ENCODE measurements at places on chromosomes 4 and X.

- DNase-seq, result peak; percentile 47
Observed at GRCh38 chr4:184825141-184825895, 450 bp downstream of the ACSL1 start.

DNA sequence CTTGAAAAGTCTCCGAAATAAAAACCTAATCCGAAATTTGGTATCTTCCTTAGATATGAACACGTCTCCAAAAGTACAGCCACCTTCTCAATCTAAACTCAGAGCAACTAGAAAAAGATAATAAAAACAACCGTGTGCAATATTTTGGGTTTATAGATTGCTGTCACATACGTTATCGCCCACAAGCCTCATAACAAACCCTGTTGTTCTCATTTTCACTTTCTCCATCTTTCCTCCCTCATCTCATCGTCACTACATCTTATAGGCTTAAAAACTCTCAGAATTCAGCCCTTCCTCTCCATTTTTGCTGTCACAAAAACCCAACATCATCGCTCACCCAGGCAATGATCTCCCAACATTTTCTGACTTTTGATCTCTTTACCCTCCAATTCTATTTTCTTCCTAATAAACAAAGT lies 448 bp upstream of the SCFD2 start:
- no peak for DNase-seq

DNA sequence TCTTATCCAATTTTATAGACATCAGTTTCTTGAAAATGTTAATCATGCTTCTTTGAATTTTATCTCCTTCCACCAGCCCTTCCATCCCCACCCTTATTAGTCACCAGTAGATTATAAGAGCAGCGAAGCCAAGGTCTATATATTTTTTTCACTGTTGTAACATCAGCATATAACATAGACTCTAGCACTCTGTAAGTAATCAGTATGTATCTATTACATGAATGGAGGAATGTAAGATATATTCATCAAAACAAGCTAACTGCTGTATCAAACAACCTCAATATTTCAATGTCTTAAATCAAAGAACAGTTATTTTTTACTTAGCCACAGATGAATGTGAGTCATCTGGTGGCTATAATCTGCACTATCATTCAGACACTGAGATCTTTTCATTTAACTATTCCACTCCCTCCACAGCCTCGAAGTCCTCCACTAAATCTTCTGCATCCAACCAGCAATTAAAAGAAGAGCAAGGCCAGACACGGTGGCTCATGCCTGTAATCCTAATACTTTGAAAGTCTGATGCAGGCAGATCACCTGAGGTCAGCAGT lies 178.9 kb downstream of the CENPC start:
- peak; percentile 8 for DNase-seq

DNA sequence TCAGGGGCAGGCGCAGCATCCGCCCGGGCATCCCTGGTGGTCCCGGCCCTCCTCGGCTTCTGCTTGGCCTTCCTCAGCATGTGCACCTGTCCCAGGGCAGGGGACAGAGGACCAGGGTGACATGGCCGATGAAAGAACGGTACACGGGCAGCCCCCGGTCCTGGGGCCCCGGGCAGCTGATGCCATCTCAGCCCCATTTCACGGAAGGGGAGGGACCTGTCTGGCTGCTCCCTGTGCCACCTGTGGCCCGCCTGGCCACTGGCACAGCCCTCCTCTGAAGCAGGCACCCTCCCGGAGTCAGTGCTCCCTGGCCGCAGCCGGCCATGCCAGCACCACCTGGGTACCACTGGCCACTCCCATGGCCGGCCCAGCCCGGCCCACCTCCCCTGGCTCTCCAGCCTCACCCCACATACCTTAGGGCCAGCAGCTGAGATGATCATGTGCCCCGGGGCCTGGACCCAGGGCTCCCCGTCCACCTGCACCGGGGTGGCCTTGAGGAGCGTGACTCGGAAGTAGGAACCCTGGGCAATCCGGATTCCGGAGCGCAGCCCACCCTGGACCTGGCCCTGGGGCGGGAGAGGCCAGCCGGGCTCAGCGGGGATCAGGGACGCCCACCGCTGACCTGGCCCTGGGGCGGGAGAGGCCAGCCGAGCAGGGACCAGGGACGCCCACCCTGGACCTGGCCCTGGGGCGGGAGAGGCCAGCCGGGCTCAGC lies 12.6 kb downstream of the DGKQ start:
- no peak for DNase-seq

DNA sequence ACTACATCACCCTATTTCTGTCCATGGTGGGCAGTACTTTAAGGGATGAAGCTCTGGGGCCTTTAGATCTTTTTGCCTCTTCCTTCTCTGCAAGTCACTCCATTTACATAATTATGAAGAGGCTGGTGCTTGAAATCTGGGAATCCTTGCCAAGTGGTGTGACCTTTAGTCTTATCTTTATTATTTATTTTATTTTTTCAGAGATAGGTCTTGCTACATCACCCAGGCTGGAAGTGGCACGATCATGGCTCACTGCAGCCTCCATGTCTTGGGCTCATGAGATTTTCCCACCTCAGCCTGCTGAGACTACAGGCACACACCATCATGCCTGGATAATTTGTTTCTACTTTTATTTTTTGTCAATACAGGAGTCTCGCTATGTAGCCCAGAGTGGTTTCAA lies 34.4 kb upstream of the HAND2 start:
- no peak for DNase-seq

- no peak for DNase-seq
Observed at GRCh38 chrX:55767100-55767499, 49.6 kb downstream of the RRAGB start.

DNA sequence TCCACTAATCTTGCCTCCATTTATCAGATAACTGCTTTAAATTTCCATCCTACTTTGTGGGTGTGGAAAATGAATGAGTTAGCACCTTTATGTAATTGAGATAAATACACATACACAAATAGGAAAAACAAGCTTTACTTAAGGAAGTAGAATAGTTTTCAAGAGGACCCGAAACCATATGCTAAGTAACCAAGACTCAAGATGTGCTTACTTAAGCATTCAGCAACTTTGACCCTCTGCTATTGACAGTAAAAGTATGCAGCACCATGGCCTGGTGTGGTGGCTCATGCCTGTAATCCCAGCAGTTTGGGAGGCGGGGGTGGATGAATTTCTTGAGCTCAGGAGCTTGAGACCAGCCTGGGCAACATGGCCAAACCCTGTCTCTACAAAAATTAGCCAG lies 29.9 kb downstream of the RNF175 start:
- DNase-seq, result no peak

GRCh38 chr4:143375326-143376073 lies 38.8 kb downstream of the GAB1 start:
- peak; percentile 84 for DNase-seq

DNA sequence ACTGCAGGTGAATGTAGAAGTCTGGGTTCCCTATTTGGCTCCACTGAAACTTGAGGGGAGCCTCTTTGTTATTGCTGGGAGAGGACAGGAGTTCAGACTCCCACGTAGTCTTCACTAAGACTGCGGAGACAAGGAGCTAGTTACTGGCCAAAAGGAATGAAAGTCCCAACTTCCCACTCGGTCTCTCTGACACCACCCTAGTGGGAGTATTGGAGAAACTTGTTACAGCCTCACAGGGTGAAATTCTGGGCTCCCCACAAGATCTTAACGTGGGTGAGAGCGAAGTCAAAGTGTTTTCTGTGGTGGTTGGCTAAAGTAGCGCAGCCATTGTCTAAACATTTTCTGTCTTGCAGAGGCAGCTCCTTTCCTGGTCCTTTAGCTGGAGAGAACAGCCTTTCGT lies 13.5 kb downstream of the MYOZ2 start:
- DNase-seq, result no peak

GRCh38 chr4:142886566-142886965 lies 40.5 kb upstream of the INPP4B start:
- DNase-seq, result no peak

DNA sequence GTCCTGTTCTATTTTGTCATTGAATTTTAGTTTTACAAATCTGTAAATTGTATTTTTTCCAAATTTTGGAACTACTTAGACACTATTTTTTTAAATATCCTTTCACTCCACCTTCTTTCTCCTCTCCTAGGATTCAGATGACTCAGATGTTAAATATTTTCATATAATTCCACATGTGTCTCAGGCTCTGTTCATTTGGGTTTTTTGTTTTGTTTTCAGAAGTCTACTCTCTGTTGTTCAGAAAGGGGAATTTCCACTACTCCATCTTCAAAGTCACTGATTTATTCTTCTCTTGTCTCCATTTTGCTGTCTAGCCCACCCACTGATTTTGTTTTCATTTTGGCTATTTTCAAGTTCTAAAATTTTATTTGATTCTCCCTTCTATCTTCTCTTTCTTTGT lies 264.0 kb upstream of the SLIT2 start:
- DNase-seq, result no peak

DNA sequence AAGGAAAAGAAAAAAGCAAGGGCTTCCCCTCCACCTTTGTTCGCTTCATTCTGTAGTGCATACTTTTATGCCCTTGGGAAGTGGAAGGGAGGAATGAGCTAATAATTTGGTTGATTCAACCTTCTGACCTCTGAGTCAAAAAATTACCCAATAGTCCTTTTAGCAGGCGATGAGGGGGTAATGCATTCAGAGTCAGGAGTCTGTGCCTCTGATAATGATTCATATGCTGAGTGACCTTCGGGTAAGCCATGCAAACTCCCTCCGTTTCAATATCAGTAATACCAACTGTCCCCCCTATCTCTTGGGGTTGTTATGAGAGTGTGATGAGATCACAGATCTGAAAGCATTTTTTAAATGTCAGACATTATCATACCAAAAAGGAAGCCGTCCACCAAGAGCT lies 41.6 kb upstream of the ACSL4 start:
- DNase-seq, result no peak

- DNase-seq, result no peak
Observed at GRCh38 chr4:132123870-132124623, 1025.0 kb upstream of the PCDH10 start.

GRCh38 chr4:86544310-86544966 lies 49.7 kb upstream of the PTPN13 start:
- no peak for DNase-seq

GRCh38 chrX:81957318-81957717 lies 755.4 kb downstream of the SH3BGRL start:
- DNase-seq, result no peak

DNA sequence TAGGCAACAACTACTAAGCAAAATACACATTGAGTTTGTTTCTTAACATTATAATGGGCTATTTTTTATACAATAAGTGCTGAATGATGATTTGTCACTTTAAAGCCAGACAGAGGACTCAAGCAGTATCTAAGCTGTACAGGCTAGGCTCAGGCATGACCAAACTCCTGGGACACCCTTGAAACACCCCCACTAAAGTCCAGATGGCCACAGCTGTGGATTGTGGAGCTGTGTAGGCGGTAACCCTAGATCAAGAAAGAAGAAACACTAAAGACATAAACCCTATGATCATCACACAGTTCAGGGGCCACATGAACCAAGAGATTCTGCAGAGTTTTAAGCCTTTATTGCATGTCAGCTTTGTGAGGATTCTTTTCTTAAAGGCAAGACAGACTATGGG lies 25.1 kb downstream of the TAB3 start:
- DNase-seq, result no peak

DNA sequence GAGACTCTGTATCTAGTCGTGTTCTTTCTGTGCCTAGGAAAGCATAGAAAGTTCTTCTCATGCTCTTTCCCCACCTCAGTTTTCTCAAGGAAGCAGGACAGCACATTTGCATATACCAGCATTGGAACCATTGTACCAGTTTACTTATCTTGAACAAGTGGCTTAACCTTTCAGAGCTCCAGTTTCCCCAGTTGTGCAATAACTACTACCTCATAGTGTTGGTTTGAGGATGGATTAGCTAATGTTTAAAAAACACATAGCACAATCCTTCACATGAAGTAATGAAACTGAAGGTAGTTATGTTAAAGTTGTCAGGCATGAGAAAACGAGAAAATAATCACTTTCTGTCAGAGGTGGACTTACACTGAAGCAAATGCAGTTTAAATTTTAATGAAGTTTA lies 92.2 kb upstream of the H2AZ1 start:
- no peak for DNase-seq

DNA sequence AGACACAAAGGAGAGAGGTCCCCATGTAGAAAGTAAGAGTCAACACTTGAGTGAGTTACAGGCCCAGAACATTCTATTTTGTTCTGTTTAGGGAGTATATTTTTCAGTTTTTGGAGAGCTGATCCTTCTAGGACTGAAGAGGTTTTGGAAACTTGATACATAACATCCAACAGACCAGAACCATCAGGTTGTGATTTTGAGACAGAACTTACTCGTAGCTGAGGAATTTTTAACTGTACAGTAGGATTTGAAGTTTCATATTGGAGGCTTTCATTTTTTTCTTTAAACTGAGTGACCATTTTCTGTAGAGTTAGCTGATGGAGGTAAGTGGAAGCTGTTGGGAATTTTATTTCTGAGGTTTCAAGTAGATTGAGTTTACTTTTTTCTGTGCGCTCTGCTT lies 73.3 kb downstream of the NCAPG start:
- DNase-seq, result no peak

GRCh38 chr4:40214038-40214437 lies 17.2 kb downstream of the RHOH start:
- DNase-seq, result no peak

DNA sequence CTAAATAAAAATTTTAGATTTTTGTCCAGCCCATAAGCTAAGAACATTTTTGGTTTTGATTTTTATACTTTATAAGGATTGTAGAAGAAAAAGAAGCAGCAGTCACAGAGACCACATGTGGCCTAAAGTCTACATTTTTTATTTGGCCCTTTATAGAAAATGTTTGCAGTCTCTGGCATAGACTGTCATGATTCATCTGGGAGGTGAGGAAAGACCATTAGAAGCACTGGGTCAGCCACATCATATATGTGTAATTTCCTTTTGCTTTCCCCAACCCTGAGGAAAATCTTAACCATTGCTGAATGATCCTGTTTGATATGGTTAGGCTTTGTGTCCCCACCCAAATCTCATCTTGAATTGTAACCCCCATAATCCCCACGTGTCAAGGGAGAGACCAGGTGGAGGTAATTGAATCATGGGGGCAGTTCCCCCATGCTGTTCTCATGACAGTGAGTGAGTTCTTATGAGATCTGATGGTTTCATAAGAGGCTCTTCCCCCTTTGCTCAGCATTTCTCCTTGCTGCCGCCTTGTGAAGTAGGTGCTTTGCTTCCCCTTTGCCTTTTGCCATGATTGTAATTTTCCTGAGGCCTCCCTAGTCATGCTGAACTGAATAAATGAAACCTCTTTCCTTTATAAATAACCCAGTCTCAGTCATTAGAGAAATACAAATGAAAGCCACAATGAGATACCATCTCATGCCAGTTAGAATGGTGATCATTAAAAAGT lies 12.1 kb upstream of the COPS4 start:
- peak; percentile 9 for DNase-seq

- no peak for DNase-seq
Observed at GRCh38 chr4:18798123-18798522, 776.6 kb upstream of the LCORL start.

DNA sequence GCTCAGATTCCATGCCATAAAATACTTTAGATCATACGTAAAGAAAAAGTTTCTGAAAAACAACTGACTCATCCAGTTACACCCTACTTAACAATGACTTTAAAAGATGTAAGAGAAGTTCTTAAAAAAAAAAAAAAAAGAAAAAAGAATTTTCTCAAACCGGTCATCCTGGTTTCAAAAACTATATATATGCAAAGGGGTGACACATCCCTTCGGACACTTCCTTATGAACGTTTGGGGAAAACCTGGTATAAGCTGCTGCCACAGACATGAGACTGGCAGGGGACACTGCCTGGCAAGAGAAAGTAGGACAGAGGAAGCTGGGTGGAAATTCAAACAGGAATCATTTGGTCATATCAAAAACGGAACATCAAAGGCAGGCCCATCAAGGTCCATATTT lies 81.2 kb upstream of the PRSS48 start:
- DNase-seq, result no peak
